GM04503 (cell line): ENCODE measurements at places on chromosomes 3 and 15.

- DNase-seq: peak; percentile 7
Observed at GRCh38 chr3:37395286-37395685, 220.9 kb upstream of the LRRFIP2 start.

DNA sequence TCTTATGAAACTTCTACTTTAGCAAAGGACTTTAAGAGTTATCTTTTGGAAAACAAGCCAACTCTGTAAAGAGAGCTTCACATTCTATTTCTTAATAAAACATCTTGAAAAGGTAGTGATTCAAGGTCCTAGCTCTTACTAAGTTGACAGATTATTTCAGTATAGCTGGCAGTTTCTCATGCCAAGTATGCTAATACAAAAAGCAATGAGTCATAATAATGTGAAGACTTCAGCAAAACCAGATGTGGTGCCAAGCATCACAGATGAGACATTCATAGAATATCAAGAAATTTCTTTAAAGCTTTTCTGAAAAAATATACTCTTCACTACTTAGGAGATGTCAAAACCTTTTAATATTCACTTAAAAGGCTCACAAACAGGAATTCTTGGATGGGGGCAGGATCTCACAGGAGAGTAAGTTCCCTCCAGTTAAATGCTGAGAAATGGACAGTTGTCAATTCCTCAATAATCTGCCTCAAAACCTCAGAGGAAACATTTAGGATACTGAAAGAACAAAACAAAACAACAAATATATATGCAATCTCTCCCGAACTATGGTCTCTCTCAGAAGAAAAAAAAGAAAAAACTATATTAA lies 45.6 kb downstream of the DCBLD2 start:
- DNase-seq: peak; percentile 80

DNA sequence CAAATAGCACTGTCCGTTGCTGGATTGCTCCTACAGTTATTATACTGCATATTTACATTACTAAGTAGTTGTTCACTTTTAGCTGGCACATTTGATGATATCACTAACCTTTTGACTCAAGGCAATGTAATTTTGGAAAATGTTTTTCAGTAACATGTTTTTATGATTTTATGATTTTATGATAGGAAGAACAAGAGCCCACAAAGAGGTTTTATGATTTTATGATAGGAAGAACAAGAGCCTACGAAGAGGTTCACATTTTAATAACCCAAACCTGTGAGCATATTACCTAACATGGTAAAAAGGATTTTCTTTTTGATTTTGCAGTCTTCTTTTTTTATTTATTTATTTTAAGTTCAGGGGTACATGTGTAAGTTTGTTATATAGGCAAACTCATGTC lies 172.3 kb upstream of the TPM1 start:
- no peak for DNase-seq

DNA sequence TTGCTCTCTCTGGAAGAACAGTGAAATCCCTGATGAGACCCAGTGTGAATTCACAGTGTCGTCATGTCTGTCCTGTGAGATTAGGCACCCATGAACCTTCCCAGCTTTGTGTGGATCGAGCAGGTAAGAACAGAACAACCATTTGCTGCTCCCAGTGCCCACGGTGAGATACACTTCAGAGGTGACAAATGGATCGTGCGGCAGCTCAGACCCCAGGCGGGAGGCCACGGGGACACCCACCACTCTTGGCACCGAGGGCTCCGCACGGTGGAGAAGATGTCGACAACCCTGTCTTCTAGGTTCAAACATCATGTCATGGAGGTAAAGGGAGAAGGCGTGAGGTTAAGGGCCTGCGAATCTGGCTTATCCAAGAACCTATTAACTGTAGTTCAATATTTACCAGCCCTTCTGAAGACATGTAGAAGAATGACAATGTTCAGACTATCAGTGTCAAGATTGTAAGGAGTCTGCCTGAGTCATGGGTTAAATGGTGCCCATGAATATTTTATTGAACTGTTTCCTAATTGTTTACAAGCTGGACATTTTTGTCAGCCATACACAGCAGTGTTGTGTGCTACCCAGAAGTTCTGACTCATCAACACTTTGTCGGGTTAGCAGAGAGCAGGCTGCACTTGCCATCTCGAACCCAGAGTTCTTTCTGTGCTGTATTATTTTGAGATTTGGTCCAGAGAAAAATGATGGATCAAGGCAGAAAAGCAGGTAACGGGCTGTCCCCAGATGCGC lies 15.5 kb upstream of the PCSK6 start:
- peak; percentile 3 for DNase-seq

DNA sequence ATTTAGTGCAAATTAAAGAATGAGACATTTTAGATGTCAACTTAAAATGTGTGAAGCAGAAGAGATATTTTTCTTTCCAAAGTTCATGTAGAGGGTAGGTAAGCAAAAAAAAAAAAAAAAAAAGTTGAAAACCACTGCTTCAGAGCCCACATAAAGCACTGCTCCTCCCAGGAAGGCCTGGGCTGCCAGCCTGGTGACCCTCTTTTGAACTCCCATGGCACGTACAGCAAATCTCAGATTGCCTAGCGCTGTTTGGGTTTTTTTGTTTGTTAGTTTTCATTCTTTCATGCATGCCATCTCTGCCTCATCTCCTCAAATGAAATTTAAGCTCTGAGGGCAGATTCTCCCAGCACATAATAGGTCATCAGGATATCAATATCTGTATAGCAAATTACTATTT lies 120.1 kb downstream of the SRGAP3 start:
- DNase-seq: no peak

DNA sequence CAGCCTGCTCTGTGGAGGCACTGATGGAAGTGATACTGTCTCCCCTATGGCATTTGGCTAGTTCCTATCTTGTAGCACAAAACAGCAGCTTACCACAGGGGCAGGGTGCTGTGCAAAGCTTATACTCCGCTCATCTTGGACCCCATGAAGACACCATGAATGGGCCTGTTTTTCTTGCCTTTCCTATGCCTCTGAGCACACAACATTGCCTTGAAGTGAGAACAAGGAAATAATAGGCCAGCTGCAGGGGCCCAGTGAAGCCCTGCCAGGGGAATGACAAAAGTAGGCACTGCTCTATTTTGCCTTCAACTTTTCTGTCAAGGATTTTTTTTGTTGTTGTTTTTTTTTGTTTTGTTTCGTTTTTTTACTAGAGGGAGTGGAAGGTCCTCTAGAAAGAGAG lies 110.3 kb downstream of the PDE8A start:
- no peak for DNase-seq

- DNase-seq: no peak
Observed at GRCh38 chr15:95620934-95621579, 709.4 kb upstream of the NR2F2 start.

- no peak for DNase-seq
Observed at GRCh38 chr3:87109465-87109864, 117.6 kb upstream of the CHMP2B start.

DNA sequence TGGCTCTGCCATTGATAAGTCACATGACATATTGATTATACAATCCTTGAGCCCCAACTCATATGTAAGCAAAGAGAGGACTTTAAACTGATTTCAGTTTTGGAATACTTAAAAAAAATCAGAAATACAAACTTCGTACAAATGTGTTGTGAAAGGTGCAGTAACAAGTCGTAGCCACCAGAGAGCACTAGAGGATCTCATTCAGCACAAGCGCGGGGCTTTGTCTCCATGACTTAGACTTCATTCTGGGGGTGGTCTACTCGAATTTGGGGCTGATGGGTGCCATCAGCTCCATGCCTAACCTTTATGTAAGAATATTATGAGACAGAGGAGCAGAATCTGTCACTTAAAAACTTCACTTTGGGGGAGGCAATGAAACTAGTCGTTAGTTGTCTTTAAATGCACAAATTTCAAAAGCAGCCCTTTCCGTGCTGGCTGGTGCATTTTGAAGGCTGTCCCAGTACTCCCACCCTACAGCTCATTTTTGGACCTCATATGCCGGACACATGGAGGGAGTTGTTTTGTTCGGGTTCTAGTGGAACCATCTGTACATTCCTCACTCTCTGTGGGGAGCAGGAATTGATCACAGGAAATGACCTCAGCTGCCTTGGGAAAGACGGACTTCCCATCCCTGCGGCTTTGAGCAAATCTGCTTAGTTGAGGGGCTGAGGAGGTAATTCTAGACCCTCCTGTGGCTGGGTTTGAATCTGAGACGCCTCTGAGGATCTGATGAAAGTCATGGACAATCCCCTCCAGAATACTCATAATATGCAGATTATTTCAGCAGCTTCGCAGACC lies 27.5 kb upstream of the MASP1 start:
- peak; percentile 50 for DNase-seq
